ENCODE measurements at places on chromosomes 6 and 20. TPM values are rescaled to one million over a fixed set of nuclear protein-coding genes. Genes with fewer than 3 reads are reported as not detected.
A peak's percentile ranks its signal among the peaks of the same experiment; 100 is the strongest.

DNA sequence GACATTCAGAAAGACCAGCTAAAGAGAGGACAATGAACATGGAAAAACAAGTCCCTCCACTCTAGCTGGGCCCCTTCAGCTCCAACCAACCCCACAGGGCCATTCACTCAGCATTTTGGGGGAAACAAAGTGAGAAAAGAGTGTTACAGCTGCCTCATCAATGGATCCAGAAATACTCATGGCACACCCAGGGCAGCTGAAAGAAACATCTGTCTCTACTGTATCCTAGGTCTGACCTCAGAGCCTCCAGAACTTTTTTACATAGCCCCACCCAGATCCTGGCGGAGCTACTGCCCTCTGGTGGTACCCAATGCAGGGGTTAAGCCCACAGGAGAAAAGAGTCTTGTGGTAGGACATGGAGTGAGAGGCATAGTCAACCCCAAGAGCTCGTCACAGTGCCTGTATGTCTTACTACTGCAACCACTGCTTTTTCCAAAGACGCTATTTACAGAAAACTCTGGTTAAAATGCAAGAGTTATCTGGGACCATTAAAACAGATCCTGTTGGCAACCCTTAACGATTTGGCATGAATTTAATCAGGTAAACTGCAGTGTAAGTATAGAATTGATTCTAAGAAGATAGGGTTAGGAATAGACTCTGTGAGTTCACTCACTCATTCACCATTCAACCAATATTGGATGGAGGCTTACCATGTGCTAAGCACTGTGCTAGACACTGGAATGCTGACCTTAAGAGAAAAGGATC lies 37.4 kb upstream of the FAM83C start:
- DNase-seq, result no peak

DNA sequence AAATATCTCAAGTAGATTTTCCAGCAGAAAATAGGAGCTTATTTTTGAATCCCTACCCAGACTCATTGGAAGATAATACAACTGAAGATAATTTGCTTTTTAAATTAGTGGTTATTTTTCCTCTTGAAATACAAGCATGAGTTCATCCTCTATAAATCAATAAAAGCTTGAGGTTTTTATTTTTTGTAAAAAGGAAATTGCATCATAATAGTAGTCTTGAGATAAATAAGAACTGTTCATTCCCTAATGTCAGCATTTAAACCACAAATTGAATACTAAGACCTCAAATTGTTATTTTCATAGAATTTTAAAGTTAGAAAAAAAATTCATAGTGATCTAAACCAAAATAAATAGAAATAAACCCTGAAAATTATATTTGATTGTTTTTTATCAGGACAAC lies 719.1 kb downstream of the CD109 start:
- DNase-seq, result no peak

- DNase-seq, result no peak
Measured at GRCh38 chr6:20939161-20939775, 405.0 kb downstream of the CDKAL1 start.

- DNase-seq, result peak; percentile 78
Measured at GRCh38 chr6:13357551-13358075, 29.3 kb upstream of the TBC1D7 start.

DNA sequence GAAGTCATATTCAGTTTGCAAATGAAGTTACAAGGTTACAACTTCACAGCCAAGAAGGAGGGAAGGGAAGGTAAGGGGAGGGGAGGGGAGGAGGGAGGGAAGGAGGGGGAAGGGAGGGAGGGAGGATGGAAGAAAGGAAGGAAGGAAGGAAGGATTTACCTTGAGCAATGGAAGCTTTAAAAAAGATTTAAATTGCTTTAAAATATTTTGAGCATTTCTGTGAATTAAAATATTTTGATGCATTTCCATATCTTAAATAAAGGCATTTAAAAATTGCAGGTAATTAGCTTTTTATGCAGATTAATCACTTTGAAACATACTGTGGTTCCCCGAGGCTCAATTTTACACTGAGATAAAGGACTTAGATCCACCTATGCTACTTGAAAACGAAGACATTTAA lies 618.0 kb downstream of the TFAP2A start:
- DNase-seq, result no peak

DNA sequence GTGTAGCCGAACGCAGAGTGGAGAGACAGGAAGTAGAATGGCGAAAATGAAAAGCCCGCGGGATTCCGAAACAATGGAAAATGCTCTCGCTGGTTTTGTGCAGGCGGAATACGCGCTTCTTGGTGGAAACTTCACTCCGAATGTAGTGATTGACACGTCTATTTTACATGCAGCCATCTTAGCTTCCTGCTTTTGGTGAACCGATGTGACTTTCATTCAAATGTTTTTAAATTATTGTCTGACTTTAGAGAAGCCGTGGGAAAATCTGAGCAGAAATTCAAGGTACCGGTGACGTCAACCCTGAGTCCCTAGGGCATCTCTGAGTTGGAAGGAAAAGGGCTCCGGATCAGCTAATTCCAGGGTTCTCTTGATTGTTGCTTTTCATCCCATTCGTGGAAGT lies 11.4 kb downstream of the GPX5 start:
- DNase-seq, result no peak

DNA sequence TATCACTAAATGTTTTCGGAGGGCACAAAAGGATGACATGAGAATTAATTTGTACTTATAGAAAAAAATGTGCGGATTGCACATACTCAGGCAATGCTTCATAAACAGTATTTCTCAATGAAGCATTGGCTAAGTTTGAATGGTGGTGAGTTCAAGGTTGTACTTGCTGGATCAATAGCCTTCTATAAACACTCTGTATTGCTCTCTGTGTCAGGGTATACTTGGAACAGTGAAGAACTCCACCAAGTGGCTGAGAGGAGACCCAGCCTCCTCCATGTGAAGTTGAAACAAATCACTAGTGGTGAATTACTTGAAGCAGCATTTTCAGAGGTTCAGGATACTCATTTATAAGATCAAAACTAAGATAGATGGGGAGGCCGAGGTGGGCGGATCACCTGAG lies 360.6 kb downstream of the RIMS1 start:
- no peak for DNase-seq

GRCh38 chr20:19807191-19807945 lies 49.3 kb downstream of the RIN2 start:
- DNase-seq, result peak; percentile 81

DNA sequence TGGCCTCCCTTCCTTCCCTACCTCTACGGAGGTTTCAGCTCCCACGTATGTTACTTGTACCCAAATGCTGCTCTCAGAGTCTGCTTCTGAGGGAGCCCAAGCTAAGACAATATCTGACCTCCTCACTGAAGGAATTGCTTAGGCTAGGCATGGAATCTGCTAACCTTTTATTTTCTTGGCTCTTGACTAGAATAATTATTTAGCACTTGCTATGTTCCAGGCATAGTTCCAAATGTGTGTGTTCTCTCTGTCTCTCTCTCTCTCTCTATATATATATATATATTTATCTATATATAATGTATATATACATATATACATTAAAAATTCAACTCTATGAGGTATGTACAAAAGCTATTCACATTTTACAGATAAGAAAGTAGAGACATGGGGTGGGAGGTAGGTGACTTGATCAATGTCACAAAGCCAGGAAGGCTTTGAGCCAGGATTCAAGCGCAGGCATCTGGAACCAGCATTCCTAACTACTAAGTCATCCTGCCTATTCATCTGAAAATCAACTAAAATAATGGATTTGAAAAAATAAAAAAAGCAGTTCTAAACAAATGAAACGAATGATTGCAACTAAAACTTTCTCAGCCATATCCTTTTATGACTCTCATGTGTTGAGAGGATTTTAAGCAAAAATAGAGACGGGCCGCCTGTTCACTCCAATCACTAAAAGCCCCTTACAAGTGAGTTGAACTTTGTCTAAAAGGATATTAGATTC lies 189.7 kb upstream of the JAG1 start:
- peak; percentile 87 for DNase-seq

DNA sequence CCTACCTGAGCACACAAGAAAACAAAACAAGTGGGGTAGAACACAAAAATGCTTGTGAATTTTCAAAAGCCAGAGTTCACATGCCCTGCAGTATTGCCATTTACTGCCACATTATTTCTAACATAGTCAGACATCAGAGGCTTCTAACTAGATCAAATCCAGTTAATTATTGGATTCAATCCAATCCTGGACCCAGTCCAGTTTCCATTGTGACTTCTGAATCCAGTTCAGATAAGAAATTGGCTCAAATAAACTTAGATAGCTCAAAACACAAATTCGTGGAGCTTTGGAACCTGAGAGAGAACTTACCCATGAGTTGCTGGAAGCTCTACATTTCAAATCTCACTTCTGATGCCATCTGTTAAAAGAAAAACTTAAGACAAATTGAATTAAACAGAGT lies 85.2 kb upstream of the ANKEF1 start:
- DNase-seq, result peak; percentile 11

GRCh38 chr6:2792330-2793110 lies 27.3 kb downstream of the WRNIP1 start:
- peak; percentile 31 for DNase-seq

The POPDC3 gene
- 8.6 TPM for total RNA-seq

The TREM1 gene
- 0.20 TPM for total RNA-seq

The SIRPB1 gene
- total RNA-seq, result not detected

Data from astrocyte (in vitro differentiated cells and primary cell).